ENCODE measurements at places on chromosomes 11 and 22. TPM values are rescaled to one million over a fixed set of nuclear protein-coding genes. Genes with fewer than 3 reads are reported as not detected.

GRCh38 chr11:113647108-113647507, 59.0 kb downstream of the TMPRSS5 start:
- no peaks in the 10 kb centered on the region for H3K4me1 ChIP-seq
- DNase-seq = no peak
- H3K4me3 ChIP-seq = no peak overlapping the region
- H3K36me3 ChIP-seq = no peaks in the 10 kb centered on the region
- no peaks in the 10 kb centered on the region for H3K27me3 ChIP-seq

- DNase-seq = no peak
- H3K27ac ChIP-seq = no peak overlapping the region
- no peak overlapping the region for H3K4me3 ChIP-seq
- peaks cover 89% of the 10 kb centered on the region for H3K27me3 ChIP-seq
Measured at GRCh38 chr22:39688186-39688785, 117.7 kb downstream of the CACNA1I start.

DNA sequence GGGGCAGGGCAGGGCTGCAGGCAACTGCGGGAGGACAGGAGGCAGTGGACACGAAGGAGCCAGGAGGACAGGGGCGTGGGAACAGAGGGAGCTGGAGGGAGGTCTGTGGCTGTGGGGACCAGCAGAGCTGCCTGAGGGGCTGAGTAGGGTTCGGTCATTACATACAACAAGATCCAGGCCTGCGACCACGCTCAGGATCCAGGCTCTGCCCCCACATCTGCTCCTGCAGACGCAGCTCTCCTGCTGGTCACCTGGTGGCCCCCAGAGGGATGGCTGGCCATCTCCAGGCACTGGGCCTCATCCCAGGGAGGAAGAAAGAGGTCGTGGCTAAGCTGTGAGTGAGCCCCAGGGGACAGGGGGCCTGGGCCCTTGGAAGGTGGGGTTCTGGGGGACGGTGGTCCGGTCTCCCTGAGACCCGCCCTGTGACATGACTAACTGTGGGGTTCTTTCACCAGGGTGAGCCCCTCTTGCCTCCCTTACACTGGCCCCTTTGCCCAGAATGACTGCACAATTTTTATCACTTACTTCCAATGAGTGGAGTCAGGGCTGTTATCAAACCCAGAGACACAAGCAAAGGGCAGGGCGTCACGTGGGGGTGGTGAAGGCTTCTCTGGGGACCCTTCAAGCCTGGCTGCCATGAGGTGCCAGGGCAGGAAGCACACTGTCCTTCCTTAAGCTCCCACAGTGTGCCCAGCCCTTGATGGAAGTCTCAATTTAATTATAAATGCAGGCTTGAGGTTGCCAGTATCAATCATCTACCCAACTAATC, 6.7 kb upstream of the APOBEC3A start:
- H3K27ac ChIP-seq = no peak overlapping the region
- DNase-seq = peak; percentile 44
- no peak overlapping the region for H3K4me3 ChIP-seq
- no peaks in the 10 kb centered on the region for H3K4me1 ChIP-seq
- no peaks in the 10 kb centered on the region for H3K36me3 ChIP-seq

DNA sequence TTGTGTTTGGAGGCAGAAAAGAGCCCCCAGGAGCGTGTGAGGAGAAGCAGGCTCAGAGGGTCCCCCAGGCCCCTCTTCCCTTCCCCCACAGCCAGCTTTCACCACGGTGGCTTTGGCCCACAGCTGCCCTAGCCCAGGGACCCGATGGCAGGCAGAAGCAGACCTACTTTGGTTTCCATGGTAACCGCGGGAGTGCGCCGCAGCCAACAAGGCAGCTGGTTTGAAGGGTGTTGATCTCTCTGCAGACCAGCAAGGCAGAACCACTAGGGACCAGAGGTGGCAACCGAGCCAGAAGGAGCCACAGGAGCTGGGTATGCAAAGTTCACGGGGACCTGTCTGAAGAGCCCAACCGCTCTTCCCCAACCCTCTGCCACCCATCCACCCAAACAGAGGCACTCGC, 69.4 kb downstream of the BUD13 start:
- H3K27ac ChIP-seq = no peak overlapping the region
- no peaks in the 10 kb centered on the region for H3K36me3 ChIP-seq
- H3K4me3 ChIP-seq = no peak overlapping the region
- H3K27me3 ChIP-seq = peaks cover 13% of the 10 kb centered on the region
- DNase-seq = peak; percentile 61

DNA sequence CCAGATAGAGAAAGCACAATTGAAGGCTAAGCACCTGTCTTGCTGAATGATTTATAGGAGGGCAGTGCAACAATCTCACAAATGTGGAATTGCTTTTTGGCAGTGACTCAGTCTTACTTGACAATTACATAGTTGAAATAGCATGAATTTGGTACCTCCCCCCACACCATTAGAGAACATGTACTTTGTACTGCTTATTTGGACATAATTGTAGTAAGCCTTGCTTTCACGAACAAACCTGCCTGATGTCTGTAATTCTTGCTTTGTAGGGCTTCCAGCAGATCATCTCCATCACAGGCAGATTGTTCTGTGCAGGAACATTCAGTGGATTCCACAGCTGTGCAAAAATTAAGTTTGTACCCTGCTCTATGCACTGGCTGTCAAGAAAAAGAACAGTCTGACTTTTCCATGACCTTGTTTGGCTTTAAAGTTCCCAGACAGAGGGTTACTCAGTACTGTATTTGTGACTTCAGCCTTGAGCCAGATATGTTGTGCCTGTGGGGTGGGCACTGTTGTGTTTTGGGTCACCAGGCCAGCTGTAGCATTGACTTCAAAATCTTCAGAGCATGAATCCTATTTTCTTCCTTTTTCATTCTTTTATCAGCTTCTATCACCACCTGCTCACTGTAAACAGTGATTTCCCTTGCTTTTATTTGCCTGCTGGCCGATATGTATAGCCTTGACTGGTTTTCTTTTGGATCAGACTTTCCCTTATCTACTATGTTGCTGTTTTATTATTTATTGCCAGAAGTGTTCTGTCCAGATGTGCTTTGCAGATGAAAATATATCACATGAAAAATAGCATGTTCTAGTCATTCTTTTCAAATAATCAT, 941.0 kb upstream of the CHORDC1 start:
- H3K36me3 ChIP-seq = no peaks in the 10 kb centered on the region
- no peaks in the 10 kb centered on the region for H3K27me3 ChIP-seq
- H3K27ac ChIP-seq = peak overlapping the region; percentile 58
- no peak for DNase-seq

DNA sequence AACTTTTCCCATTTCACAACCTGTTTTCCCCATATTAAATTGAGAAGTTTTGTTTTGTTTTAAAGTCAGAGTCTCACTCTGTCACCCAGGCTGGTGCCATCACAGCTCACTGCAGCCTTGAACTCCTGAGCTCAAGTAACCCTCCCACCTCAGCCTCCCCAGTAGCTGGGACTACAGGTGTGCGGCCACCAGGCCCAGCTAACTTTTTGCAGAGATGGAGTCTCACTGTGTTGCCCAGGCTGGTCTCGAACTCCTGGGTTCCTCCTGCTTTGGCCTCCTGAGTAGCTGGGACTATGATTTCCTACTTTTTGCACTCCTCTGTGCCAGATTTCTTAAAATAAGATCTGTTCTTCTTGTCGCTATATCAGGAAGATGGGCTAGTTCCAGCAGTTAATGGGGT, 44.9 kb downstream of the GNB1L start:
- H3K36me3 ChIP-seq = no peaks in the 10 kb centered on the region
- no peaks in the 10 kb centered on the region for H3K27me3 ChIP-seq
- H3K4me1 ChIP-seq = no peaks in the 10 kb centered on the region
- DNase-seq = no peak

DNA sequence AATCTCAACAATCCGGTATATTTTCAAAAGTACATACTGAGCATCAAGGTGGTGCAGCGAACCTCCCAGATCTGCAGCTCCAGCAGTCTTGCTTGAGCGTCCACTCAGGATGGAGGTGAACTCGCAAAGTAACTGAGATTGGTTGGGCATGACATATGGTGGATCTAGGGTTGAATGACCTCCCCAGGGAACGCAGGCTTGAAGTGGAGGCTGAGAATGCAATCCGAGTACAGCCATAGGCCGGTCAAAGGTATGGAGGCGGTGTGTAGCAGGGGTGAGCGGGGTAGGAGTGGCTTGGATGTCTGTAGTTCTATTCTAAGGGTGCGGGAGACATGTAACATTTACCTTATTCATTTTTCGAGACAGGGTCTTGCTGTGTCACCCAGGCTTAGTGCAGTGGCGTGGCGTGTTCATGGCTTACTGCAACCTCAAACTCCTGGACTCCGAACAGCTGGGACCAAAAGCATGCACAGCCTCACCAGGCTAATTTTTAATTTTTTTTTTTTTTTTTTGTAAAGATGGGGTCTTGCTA, 631 bp upstream of the C22orf39 start:
- H3K27ac ChIP-seq = peak overlapping the region; percentile 92
- H3K4me3 ChIP-seq = peak overlapping the region; percentile 94
- peaks cover 27% of the 10 kb centered on the region for H3K4me1 ChIP-seq
- peak; percentile 72 for DNase-seq
- peaks cover 8% of the 10 kb centered on the region for H3K36me3 ChIP-seq

- DNase-seq = peak; percentile 89
- H3K4me1 ChIP-seq = peaks cover 2% of the 10 kb centered on the region
- no peak overlapping the region for H3K4me3 ChIP-seq
- H3K36me3 ChIP-seq = no peaks in the 10 kb centered on the region
- no peaks in the 10 kb centered on the region for H3K27me3 ChIP-seq
Measured at GRCh38 chr11:113014262-113015097, 53.3 kb downstream of the NCAM1 start.

GRCh38 chr22:33781411-33781810, 138.9 kb downstream of the LARGE1 start:
- no peak for DNase-seq
- H3K27me3 ChIP-seq = no peaks in the 10 kb centered on the region
- H3K4me3 ChIP-seq = no peak overlapping the region
- no peaks in the 10 kb centered on the region for H3K36me3 ChIP-seq
- H3K4me1 ChIP-seq = peaks cover 48% of the 10 kb centered on the region

DNA sequence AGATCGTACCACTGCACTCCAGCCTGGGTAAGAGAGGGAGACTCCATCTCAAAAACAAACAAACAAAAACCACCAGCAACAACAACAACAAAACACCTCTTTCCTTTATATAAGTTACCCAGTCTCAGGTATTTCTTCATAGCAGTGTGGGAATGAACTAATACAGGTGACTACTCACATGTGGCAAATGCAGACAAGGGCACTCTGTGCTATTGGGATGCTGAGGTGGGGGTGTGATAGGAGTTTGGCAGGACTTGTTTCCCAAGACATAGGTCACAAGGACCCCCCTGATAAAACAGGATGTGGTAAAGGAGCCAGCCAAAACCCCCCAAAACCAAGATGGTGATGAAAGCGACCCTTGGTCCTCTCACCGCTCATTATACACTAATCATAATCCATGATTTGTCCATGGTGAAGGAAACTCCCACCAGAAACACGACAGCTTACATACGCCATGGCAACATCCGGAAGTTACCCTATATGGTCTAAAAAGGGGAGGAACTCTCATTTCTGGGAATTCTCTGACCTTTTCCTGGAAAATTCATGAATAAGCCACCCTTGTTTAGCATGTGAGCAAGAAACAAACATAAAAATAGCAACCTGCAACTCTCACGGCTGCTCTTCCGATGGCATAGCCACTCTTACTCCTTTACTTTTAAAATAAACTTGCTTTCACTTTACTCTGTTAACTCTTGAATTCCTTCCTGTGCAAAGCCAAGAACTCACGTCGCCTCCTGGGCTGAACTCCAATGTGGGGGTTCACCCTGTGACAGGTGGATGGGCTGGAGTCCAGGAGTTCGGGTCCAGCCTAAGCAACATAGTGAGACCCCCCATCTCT, 18.8 kb upstream of the INCENP start:
- H3K36me3 ChIP-seq = no peaks in the 10 kb centered on the region
- H3K27ac ChIP-seq = peak overlapping the region; percentile 73
- H3K4me1 ChIP-seq = peaks cover 19% of the 10 kb centered on the region
- no peak for DNase-seq

- H3K4me1 ChIP-seq = no peaks in the 10 kb centered on the region
- no peak overlapping the region for H3K4me3 ChIP-seq
- no peaks in the 10 kb centered on the region for H3K36me3 ChIP-seq
Measured at GRCh38 chr11:4454021-4454420, 4.9 kb downstream of the OR52K2 start.

- DNase-seq = no peak
- no peak overlapping the region for H3K4me3 ChIP-seq
- no peaks in the 10 kb centered on the region for H3K4me1 ChIP-seq
- H3K27me3 ChIP-seq = no peaks in the 10 kb centered on the region
- no peaks in the 10 kb centered on the region for H3K36me3 ChIP-seq
Measured at GRCh38 chr11:117052196-117053149, 45.8 kb downstream of the SIK3 start.

DNA sequence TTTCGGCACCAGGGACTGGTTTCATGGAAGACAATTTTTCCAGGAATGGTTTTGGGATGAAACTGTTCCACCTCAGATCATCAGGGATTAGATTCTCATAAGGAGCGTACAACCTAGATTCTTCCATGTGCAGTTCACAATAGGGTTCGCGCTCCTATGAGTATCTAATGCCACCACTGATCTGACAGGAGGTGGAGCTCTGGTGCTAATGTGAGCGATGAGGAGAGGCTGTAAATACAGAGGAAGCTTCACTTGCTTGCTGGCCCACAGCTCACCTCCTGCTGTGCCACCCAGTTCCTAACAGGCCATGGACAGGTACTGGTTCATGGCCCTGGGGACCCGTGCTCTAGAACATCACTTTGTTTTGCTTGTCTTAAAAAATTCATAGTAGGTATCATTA, 41.8 kb upstream of the AMPD3 start:
- H3K36me3 ChIP-seq = no peaks in the 10 kb centered on the region
- no peak overlapping the region for H3K4me3 ChIP-seq
- H3K27ac ChIP-seq = no peak overlapping the region
- DNase-seq = no peak

DNA sequence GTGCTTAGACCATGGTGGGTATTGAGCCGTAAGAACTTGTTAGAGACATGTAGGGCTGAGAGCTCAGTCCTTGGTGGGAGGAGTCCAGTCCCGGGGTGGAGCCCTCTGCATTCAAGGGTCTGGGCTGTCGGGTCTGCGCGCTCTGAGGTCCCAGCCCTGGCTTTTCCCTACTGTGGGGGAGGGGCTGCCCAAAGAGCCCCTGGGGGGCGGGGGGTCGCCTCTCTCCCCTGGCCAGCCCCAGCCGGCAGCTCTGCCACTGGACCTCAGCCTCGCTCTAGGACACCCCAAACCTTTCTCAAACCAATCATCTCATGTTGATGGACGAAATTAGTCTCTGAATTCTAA, 1006.4 kb downstream of the BRD1 start:
- no peaks in the 10 kb centered on the region for H3K36me3 ChIP-seq
- DNase-seq = peak; percentile 52
- H3K27ac ChIP-seq = no peak overlapping the region
- H3K27me3 ChIP-seq = no peaks in the 10 kb centered on the region

Gene GRAP2
- 0.68 TPM for total RNA-seq

Gene KCNJ1
- total RNA-seq = not detected

Gene CRYBB3
- total RNA-seq = not detected

Gene RIN1
- total RNA-seq = 2.0 TPM

Gene CYP2R1
- total RNA-seq = 12.3 TPM

Gene C11orf87
- not detected for total RNA-seq
